Stimulated activated CD4-positive, alpha-beta T cell treated with anti-CD3 and anti-CD28 coated beads, Interleukin-15, amount 100 ng/mL, for 1 hour (primary cell): ENCODE measurements at places on chromosomes 4 and X.

GRCh38 chr4:147479786-147480185, 1.1 kb upstream of the EDNRA start:
- no peak for DNase-seq

DNA sequence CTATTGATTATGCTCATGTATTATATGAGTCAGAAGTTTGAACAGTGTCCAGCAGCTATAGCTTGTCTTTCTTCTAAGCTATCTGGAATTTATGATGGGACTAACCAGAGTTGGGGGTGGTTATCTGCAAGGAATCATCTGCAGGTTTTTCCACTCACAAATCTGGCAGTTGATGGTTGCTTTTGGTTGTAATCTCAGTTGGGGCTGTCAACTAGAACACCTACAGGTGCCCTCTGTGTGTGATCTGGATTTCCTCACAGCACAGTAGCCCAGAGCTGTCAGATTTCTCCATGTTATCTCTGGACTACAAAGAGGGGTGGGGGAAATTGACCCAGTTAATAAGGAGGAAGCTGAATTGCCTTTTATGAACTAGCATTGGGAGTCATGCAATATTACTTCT, 51.4 kb upstream of the MAP9 start:
- no peak for DNase-seq

GRCh38 chrX:40207626-40208025, 109.9 kb upstream of the BCOR start:
- DNase-seq, result no peak

GRCh38 chr4:8568068-8568668, 12.0 kb upstream of the GPR78 start:
- DNase-seq, result no peak

- peak; percentile 1 for DNase-seq
These were observed 1.8 kb downstream of the ATP11C start for GRCh38 chrX:139930916-139931645.

DNA sequence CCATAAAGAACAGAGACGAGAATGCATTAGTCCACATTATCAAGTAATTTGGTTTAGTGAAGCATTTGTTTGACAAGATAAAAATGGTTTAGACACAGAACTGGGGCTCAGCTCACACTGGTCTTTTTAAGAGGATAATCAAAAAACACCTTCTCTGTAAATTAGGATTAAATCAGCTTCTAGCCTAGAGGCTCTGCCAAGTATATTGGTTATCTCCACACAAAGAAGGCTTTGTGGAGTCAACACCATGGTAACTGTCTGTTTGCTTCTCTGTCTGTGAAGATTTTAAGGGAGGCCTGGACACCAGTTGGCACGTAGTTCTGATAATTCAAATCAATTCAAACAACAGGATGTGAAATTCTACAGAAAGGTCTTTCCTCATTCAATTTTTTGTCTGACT, 687.0 kb downstream of the DMD start:
- no peak for DNase-seq

- DNase-seq, result no peak
These were observed 553.6 kb downstream of the ADGRL3 start for GRCh38 chr4:61753739-61754138.

GRCh38 chrX:125651426-125651825, 331.8 kb downstream of the TEX13C start:
- DNase-seq, result no peak

GRCh38 chr4:121720109-121720508, 23.3 kb upstream of the ANXA5 start:
- DNase-seq, result no peak

DNA sequence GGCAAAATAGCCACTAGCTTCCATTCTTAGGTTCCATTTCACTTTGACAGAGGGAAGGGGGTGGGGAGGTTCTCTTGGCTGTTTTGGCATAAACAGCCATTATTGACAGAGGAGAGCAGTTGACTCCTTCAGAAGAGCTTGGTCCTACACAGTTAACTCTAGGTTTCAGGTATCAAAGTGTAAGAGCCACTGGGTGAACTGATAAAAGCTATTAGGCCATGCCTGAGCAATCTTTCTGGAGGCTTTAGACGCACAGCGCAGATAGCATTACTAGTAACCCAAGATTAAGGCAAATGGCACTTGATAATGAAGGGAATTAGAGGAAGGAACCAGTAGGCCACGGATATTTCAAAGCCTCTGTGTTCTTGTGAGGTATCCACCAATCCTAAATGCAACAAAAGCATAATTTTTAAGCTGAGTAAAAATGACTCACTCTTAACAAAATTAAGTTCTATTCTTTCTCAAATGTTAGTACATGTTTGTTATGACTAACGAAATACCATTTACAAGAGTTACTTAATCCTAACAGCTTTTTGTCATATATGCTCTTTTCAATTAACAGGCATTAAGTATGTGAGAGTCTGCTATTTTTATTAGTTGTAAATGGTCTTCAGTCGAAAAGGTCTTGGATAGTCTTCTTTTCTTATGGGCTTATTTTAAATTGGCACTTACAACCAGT, 53.6 kb downstream of the SLC7A11 start:
- DNase-seq, result no peak

DNA sequence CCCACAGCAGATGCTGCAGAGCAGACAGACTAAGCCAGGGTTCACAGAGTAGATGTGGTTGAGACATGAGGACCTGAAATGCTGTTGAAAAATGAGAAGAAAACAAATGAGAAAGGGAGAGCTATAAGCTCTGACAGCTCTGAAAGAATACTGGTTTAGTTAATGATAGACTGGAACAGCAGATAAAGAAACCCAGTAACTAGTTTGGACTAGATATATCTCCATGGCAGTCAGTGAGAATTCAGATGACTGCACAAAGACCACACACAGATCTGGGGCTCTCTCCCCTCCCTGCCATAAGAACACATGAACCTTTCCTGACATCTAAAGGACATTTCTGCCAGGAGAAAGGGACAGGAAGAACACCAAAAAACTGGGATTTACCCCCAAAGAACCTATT, 8.2 kb downstream of the NAA11 start:
- no peak for DNase-seq

DNA sequence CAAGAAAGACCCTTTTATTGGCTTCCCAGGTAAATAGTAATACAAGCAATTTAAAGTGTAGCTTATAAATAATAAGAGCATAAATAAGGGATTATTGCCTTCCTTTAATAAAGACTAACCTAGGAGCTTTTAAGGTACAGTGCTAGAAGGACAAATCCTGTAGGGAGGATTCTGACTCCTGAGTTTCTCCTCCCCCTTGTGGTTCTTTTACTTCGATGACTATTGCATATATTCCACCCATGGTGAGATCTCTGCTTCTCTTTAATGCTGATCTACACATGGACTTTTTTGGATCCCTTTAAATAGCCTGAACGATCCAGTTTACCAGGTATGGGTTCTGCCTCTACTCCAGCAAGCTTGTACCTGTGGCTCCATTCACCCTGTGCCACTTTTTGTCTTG, 2.5 kb downstream of the GALNT7 start:
- DNase-seq, result no peak

GRCh38 chr4:181365671-181366070, 877.5 kb upstream of the TENM3 start:
- no peak for DNase-seq

DNA sequence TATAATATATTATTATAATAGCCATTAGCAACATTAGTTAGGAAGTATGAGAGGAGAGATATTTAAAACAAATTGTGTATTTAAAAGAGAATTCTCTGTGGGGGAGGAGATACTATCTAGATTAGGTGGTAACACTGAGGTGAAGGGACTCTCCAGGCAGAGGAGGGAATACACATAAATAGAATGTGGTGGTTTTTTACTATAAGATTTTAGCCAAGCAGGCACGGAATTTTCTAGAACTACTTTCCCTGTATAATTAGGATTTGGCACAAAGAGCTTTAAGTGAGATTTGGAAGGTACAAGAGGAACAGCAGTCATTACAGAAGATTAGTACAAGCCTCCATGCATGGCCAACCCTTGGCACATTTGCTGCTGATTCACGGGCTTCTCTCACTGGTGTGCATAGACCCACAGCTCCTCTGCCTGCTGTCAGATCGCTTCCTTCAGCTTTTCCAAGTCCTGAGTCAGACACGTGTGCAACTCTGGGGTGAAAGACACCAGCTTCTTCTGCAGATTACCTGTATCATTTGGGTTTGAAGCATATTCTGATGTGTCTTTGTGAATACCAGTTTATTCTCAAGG, 685.5 kb downstream of the KCTD8 start:
- no peak for DNase-seq

DNA sequence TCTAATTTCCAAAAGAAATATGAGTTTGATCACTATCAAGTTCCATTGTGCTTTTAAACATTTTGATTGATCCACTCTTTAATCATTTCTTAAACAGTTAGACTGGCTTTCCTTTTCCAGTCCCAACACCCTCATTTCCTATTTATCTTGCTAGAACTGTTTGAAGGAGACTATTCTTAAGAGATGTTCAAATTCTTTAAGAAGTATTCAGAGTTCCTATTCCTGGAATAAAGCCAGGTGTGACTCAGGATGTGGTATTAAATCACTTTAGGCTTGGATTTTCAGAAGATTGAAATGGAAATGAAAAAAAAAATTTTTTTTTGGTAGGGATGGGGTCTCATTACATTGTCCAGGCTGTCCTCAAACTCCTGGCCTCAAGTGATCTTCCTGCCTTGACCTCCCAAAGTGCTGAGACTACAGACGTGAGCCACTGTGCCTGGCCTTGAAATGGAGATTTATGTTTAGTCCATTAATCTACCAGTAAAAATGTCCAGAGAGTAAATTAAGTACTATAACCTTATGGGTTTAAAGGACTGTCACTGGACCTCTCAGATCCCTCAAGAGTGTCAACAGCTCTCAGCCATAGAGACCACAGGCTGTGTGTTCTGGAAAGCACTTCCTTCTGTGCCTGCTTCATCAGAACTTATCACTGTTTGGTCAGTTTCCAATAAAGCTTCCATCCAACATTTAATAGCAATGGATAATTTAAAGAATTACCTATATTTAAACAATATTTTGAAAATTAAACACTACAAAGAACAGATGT, 90.7 kb downstream of the CDS1 start:
- no peak for DNase-seq

GRCh38 chr4:22719218-22719617, 26.5 kb downstream of the GBA3 start:
- no peak for DNase-seq

GRCh38 chr4:5098176-5098575, 46.9 kb downstream of the STK32B start:
- DNase-seq, result no peak

DNA sequence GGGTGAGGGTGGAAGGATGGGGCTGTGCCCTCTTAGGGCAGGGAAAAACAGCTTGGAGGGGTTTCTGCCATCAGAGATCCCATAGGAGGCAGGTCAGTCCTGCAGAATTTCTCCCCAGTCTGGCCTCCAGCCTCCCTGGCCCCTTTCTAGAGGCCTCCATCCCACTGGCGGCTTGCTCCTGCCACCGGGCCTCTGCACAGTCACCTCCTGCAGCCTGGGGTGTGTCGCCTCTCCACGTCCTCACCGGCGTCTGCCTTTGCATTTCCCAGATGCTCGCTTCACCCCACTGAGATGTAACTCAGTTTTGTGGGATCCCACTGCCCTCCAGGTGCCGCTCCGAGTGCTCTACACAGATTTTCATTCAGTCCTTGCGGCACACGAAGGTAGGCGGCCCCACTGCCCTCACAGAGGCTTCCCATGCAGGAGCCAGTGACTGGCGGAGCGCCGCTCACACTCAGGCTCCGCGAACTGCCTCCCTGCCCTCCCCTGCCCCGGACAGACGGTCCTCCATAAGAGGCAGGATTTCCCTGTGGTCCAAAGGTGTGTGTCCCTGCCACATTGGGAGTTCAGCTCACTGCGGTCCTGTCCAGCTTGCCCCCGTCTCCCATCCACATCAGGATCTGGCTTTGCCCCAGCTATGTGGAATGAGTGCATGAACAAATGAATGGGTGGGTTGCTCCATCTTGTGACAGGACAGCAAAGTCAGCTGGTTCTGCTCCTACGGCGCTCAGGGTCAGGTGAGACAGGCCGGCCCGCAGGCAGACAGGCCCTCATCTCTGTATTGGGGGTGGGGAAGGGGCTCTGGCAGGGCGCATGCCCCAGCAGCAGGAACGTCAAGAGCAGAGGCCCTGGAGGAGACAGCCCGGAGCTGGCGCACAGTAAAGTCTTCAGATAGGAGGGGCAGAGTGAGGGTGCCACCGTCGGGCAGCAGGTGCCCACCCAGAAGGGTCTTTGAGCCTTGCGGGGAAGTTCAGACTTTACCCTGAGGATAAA, 2.7 kb upstream of the TMEM271 start:
- no peak for DNase-seq

GRCh38 chrX:153649178-153649914, 2.3 kb downstream of the DUSP9 start:
- DNase-seq, result no peak

- DNase-seq, result no peak
These were observed 103.3 kb upstream of the RASGEF1B start for GRCh38 chr4:81574991-81575390.

DNA sequence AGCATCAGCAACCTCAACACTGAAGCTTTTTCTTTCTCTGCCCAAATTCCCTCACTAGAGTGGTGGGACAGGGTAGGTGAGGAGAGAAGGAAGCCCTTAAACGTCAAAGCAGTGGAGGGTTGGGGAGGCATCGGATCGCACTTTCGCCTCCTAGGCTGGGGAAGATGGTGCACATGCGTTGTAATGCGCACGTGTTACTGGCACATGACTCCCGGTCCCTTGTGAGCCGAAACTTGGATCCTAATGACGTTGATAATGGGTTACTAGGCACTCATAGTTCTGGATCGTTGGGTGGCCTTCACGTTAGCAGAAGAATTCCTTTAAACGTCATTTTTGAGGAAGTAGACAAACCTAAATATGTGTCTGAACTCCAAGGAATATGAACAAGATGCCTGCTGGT, at the start of gene CBLL2:
Gene CBLL2, plus strand, starts transcription at position 301 of the 400 bp plus-strand sequence. Its CDS starts 79 bp downstream, at position 380.
- no peak for DNase-seq

DNA sequence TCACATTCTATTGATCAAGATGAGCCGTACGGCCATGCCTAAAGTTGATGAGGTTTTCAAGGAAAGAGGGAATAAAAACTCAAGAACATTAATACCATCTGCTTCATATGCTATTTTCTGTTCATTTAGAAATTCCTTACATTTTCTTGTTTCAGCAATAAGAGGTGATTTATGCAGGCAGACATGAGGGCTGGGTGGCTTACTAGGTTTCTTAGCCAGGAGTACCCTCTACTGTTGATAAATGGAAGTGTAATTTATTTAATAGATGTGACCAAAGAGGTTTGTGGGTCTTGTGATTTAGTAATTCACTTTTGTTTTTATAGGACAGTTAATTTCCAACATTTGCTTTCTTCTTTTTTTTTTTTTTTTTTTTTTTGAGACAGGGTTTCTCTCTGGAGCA, 6.4 kb upstream of the SMIM9 start:
- no peak for DNase-seq

- DNase-seq, result no peak
These were observed 3.4 kb downstream of the CXCL8 start for GRCh38 chr4:73743795-73744194.
